Caco-2 (cell line): ENCODE measurements at places on chromosomes 7 and 10. TPM values are rescaled to one million over a fixed set of nuclear protein-coding genes. Genes with fewer than 3 reads are reported as not detected.

DNA sequence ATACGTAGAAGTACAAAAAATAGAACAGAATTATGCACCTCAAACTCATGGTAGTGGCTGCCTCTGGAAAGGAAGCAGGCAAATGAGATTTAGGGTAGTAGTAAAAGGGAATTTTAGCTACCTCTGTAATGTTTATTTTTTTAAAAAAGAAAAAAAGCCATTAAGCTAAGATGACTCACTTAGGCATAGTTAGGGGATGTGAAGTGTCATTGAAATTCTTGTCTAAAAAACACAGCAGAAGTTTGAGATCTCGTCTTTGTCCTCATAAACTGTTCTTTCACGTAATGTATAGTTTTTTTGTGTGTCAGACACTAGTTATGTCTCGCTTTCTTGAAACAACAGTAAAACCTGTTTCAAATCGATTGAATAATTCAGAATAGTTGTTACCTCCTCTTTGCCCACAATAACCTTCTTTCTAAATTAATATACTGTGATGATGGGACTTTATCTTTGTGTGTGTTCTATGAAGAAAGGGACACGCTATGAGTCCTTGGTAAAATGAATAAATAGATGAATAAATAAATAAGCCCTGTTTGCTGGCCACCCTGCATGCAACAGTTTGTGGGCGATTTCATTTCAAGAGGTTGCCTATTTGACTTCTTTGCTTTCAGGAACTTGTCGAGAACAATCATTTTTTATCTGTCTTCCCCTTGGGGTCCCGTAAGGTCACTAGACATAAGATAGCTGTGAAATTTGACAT, 14.5 kb upstream of the FBXW4 start:
- DNase-seq, result no peak

DNA sequence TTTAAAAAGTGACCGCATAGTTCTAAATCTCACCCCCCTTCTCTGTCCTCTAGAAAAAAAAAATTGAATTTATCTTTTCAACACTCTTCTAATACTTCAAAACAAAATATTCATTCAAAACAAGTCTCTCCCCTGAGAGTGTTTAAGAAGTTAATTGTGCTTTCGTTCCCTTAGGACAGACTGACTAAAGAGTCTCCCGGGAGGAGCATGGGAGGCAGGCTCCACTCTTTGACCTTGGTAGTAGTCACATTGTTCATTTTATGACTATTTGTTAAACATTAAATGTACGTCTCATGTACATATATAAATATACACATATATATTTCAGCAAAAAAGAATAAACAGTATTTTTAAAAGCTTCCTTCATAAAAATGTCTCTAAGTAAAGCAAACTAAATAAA, 35.3 kb upstream of the SPOCK2 start:
- no peak for DNase-seq

- DNase-seq, result peak; percentile 89
These were observed 149.2 kb downstream of the PRKAG2 start for GRCh38 chr7:151727579-151728285.

- no peak for DNase-seq
These were observed 16.8 kb upstream of the RAMP3 start for GRCh38 chr7:45140827-45141226.

DNA sequence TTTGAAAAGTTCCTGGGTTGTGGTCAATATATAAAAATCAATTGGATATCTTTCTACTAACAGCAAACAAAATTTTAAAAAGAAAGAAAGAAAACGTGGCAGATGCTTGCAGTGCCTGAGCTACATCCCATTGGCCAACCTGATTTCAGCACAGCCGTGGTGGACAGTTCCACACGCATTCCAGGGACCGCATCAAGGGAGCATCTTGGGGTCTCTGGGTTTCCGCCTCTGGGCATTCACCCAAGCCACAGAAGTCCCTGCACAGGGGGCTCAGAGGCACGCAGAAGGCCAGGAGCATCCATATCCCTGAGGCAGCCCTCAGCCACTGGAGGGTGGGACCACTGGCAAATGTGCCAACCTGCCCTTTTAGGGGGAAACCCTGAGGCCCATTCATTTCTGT, 254.5 kb upstream of the RNF32 start:
- DNase-seq, result peak; percentile 57

GRCh38 chr7:24866004-24866615, 108.8 kb upstream of the GSDME start:
- DNase-seq, result no peak

DNA sequence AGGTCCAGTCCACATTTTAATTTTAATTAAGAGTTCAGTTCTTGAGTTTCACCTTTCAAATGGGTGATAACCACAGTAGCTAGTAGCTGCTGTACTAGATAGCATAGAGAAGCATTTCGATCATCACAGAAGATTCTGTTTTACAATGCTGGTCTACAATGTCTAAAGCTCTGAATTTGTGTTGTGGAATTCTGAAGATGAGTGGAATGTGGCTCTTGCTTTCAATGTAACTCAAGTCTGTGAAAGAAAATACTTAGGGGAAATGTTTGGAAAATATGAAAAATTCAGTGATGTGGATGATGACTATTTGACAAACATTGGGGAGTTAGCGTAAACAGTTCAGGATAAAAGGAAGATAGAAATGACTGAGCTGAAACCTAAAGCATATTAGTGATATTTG, 139.4 kb downstream of the GNAT3 start:
- no peak for DNase-seq

- no peak for DNase-seq
These were observed 636.5 kb downstream of the GALNT17 start for GRCh38 chr7:71768450-71768849.

- no peak for DNase-seq
These were observed 21.8 kb downstream of the NET1 start for GRCh38 chr10:5434017-5434753.

CTNNA3 gene
- total RNA-seq, result 0.20 and 0.79 TPM in 2 replicates

TBC1D12 gene
- total RNA-seq, result 32.1 and 33.8 TPM in 2 replicates
